Glutamatergic neuron (in vitro differentiated cells): ENCODE measurements at places on chromosomes 7 and 10. TPM values are rescaled to one million over a fixed set of nuclear protein-coding genes. Genes with fewer than 3 reads are reported as not detected.

NME8 gene
- not detected for total RNA-seq

EBF3 gene
- total RNA-seq: 544 TPM

RP9 gene
- 26.4 TPM for total RNA-seq

AEBP1 gene
- total RNA-seq: 35.4 TPM

FAM171A1 gene
- total RNA-seq: 186 TPM

RBP4 gene
- total RNA-seq: not detected

C10orf105 gene
- not detected for total RNA-seq

PODXL gene
- 12.3 TPM for total RNA-seq

ACTR3C gene
- not detected for total RNA-seq

PRRT4 gene
- total RNA-seq: not detected

PCGF5 gene
- 3.0 TPM for total RNA-seq

RBP3 gene
- not detected for total RNA-seq

CRPPA gene
- 5.3 TPM for total RNA-seq

TMEM139 gene
- not detected for total RNA-seq

CRYGN gene
- not detected for total RNA-seq

FGFR2 gene
- 7.4 TPM for total RNA-seq

CNNM1 gene
- total RNA-seq: 0.10 TPM

PHTF2 gene
- total RNA-seq: 15.1 TPM

UROS gene
- total RNA-seq: 48.0 TPM

CHAT gene
- 15.4 TPM for total RNA-seq

PTPRE gene
- 2.6 TPM for total RNA-seq

AKR1C2 gene
- total RNA-seq: 3.8 TPM

ZNF467 gene
- 1.4 TPM for total RNA-seq

THSD7A gene
- total RNA-seq: 211 TPM

PRF1 gene
- total RNA-seq: 2.6 TPM

SLC29A4 gene
- total RNA-seq: 30.5 TPM

ABCC2 gene
- total RNA-seq: 0.39 TPM

KAZALD1 gene
- total RNA-seq: 0.59 TPM

C10orf143 gene
- 0.96 TPM for total RNA-seq

STX1A gene
- total RNA-seq: 119 TPM

ENO4 gene
- 1.3 TPM for total RNA-seq

ZNF655 gene
- 74.0 TPM for total RNA-seq

COL17A1 gene
- not detected for total RNA-seq

CREB5 gene
- total RNA-seq: 50.4 TPM

PNLIPRP3 gene
- not detected for total RNA-seq
